Stimulated activated naive B cell treated with anti-CD40 and anti-IgM and Interleukin-4, amounts not matched to agents 10 μg/mL and 1 μg/mL and 100 μg/mL, for 72 hours (primary cell): ENCODE measurements at places on chromosomes 3 and 15.

DNA sequence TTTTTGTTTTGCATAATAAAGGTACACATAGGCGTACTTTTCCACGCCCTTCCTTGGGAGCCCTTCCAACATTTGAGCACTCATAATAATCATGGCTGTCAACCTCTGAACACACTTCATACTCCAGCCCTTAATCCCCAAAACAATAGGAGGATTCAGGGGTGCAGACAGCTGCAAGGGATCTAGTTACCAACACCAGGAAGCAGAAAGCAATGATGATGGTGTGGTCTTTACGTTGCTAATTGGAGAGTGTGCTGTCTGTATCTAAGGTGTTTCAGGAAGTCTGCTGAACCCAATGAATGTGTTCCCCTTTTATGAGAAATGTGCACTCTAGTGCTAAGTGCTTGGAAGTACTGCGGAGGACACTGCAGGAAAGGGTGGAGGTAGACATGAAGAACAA lies 60.3 kb upstream of the PDZRN3 start:
- H3K36me3 ChIP-seq = no peaks in the 10 kb centered on the region
- no peak overlapping the region for H3K27ac ChIP-seq
- no peak for DNase-seq
- no peaks in the 10 kb centered on the region for H3K27me3 ChIP-seq

- no peak for DNase-seq
- H3K27ac ChIP-seq = no peak overlapping the region
- H3K4me1 ChIP-seq = peaks cover 4% of the 10 kb centered on the region
- H3K36me3 ChIP-seq = no peaks in the 10 kb centered on the region
Observed at GRCh38 chr15:71752604-71753289, 57.6 kb upstream of the NR2E3 start.

DNA sequence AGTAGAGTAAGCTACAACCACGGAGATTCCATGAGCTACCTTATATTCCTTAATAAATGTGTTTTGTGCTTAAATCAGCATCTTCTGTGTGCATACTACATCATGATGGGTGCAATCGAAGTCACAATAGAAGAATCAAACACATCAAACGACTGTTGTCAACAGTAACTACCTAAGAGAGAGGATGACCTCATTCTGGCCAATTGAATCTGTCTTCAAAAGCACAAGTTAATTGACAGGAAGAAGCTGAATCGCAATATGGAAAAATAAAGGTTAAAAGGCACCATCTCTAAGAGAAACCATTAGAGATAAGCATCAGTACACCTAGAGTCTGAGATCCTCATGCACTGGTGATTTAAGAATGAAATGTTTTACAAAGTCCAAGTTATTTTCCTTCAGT lies 39.0 kb downstream of the CD200R1L start:
- no peak overlapping the region for H3K27ac ChIP-seq
- no peaks in the 10 kb centered on the region for H3K36me3 ChIP-seq
- H3K4me3 ChIP-seq = no peak overlapping the region
- no peak for DNase-seq
- peaks cover 18% of the 10 kb centered on the region for H3K4me1 ChIP-seq

DNA sequence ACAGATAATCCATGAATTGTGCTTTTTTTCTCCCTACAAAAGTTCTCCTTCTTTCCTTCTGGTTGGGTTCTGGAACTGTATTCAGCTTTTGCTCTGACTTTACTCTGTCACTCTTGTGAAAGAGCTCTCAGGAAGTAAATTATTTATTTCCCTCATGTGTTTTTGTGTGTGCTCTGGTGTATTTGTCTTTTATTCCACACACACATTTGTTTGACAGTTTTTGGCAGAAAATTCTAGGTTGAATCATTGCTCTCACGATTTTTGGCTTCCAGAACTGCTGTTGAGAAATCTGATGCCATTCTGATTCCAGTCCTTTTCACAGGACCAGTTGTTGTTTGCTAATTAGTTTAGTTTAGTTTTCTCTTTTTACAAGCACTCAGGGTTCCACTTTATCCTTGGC lies 172.8 kb downstream of the PLCH1 start:
- no peaks in the 10 kb centered on the region for H3K4me1 ChIP-seq
- H3K27me3 ChIP-seq = no peaks in the 10 kb centered on the region
- H3K36me3 ChIP-seq = no peaks in the 10 kb centered on the region
- no peak overlapping the region for H3K4me3 ChIP-seq
- DNase-seq = no peak

GRCh38 chr3:105473521-105474223 lies 107.0 kb downstream of the ALCAM start:
- no peak overlapping the region for H3K4me3 ChIP-seq
- no peaks in the 10 kb centered on the region for H3K27me3 ChIP-seq
- peaks cover 16% of the 10 kb centered on the region for H3K4me1 ChIP-seq
- no peak overlapping the region for H3K27ac ChIP-seq
- no peak for DNase-seq

- no peaks in the 10 kb centered on the region for H3K36me3 ChIP-seq
- no peak for DNase-seq
- H3K27ac ChIP-seq = no peak overlapping the region
Observed at GRCh38 chr3:30948426-30948825, 54.0 kb upstream of the GADL1 start.
